ENCODE measurements at places on chromosomes 6 and 20. TPM values are rescaled to one million over a fixed set of nuclear protein-coding genes. Genes with fewer than 3 reads are reported as not detected.

DNA sequence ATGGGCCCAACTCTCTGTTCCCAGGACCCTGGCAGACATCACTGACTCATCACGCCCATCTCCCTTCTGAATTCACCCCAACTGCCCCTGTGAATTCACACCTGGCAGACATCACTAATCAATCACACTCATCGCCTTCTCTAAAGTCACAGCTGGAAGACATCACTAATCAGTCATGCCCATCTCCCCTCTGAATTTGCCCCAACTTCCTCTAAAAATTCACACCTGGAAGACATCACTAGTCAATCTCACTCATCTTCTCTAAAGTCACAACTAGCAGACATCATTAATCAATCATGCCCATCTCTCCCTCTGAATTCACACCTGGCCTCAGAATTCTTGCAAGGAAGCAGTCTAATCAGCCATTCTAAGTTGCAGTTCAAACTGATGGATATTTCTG lies 111.1 kb downstream of the FOXA2 start:
- DNase-seq, result no peak

GRCh38 chr6:45922728-45923351 lies 92.8 kb downstream of the CLIC5 start:
- DNase-seq, result peak; percentile 71

- no peak for DNase-seq
Observed at GRCh38 chr6:16998461-16998860, 103.4 kb upstream of the STMND1 start.

DNA sequence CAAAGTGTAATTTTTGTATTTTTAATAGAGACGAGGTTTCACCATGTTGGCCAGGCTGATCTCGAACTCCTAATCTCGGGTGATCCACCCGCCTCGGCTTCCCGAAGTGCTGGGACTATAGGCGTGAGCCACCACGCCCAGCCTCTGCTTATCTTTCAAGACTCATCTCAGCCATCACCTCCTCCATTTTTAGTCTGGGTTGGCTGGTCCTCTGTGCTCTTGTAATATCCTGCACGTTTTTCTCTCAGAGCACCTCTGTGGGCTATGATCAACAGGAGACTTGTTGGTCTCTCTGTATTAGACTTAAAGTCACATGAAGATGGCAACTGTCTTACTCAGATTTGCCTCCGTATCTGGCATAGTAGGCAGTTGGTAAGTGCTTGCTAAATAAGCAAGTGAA lies 7.6 kb downstream of the NOTCH4 start:
- no peak for DNase-seq

DNA sequence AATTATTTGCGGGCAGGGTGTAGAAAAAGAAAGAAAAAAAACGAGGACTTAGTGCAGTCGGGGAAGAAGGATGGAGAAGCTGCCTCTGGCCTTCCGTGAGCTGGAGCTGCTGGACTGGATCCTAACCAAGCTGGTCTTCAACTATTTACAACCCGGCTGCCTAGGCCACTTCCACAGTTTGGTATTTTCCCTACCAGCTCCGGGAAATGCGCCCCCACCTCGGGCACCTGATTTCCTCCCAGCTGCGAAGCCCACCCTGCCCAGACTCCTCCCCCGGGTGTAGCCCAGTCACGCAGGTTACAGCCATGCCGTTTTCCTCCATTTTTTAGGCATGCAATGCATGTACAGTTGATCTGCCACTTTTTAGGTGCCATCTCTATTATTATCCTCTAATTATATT lies 21.2 kb downstream of the THEMIS start:
- DNase-seq, result peak; percentile 38

The NELFE gene
- polyA plus RNA-seq, result 89.9 TPM

DNA sequence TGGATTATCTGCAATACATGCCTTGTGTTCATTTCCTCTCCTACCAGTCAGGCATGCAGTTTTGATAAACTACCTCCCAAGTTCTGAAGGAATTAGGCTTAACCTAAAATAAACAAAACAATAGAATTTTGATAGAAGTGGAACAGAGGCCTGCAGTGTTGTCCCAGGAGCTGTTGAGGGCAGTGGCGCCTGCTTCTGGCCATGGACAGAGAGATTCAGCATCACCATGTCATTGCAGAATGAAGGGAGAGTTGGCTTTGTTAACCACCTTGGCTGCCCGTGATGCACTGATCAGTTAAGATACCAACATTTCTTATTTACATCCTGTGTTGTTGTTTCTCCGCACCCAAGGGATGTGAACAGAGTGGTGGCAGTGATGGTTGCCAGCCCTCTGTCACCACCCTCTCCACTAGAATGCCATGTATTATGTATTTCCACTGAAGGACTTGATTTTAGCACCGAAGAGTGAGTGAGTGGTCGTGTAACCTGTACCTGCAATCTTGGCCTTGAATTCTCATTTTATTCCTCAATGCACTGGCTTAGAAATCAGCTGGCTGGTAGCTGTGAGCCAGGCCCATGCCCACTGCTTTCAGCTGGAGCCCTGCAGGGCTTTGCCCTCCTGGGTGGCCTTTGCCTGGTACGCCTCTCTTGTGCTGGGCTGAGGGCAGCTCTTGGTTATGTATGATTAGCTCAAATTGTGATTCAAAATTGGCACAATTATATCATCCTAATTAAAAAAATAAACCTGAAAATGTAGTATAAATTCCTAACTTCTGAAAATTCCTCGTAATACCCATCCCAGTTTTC lies 56.5 kb downstream of the SHLD1 start:
- DNase-seq, result no peak

GRCh38 chr20:59993736-59994430 lies 35.7 kb downstream of the CDH26 start:
- no peak for DNase-seq

DNA sequence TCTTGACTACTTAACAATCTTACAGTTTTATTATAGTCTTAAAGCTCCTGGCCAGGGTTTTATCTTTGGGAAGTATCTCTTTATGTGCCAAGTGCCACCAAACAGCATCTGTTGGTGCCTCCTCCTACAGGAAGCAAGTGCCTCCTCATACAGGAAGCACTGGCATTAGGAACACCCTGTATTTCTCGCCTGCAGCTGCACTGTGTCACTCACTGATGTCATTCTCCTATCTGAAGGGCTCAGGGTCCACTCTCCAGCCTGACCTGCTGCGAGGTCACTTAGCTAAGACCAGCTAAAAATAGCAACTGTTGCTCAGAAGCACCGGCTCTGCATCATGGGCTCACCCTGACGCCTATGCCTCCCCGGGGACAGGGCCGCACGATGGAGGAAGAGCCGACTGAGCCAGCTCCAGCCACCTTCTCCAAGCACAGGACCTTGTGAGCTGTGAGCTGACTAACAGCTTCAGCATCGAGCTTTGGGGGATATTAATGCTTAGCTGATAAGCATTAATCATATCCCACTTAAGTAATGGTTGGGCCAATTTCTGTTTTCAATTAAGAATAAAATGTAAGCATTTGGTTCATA lies 66.3 kb upstream of the CD93 start:
- DNase-seq, result no peak

GRCh38 chr20:58847463-58847862 lies 3.2 kb downstream of the GNAS-AS1 start:
- DNase-seq, result no peak

The LRRC1 gene
- 32.2 TPM for polyA plus RNA-seq

The BTNL2 gene
- polyA plus RNA-seq, result 3.4 TPM

DNA sequence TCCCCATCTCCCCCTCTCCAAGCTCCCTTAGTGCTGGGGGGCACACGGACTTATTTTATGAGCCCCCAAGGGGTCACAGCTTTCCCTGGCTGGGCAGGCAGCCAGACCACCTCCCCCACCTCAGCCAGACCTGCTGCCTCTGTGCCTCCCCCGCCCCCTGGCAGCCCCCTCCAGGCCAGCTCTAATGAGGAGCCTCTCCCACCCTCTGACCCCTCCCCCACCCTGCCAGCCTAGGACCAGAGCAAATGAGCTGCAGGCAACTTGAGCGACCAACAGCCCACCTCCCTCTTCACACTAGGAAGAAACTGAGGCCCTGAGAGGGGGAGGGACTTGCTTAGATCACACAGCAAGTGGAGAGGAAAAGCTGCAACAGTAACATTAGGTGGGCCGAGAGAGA lies 1.9 kb downstream of the GDF5 start:
- DNase-seq, result no peak

The ZBTB46 gene
- 16.7 TPM for polyA plus RNA-seq
